Activated T-cell treated with anti-CD3 and anti-CD28 coated beads, Interleukin-2, amount 50 U/mL, for 1 hour (primary cell): ENCODE measurements at places on chromosomes 4 and X.

DNA sequence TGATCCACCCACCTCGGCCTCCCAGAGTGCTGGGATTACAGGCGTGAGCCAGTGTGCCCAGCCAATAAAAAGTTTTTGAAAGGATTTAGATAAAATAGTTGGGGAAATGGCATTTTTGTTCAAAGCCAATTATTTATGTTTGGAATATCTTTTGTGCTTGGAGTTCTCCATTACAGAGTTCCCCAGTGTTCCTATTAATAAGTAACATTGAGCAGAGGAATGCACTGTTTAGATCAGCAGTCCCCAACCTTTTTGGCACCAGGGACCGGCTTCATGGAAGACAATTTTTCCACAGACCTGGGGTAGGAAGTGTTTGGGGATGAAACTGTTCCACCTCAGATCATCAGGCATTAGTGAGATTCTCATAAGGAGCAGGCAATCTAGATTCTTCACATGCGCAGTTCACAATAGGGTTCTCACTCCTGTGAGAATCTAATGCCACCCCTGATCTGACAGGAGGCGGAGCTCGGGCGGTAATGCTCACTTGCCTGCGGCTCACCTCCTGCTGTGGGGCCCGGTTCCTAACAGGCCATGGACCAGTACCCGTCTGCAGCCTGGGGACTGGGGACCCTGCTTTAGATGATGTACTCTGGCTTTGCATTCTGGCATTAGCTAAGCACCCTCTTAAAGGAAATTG lies 8.3 kb downstream of the PKD2 start:
- no peak for DNase-seq

DNA sequence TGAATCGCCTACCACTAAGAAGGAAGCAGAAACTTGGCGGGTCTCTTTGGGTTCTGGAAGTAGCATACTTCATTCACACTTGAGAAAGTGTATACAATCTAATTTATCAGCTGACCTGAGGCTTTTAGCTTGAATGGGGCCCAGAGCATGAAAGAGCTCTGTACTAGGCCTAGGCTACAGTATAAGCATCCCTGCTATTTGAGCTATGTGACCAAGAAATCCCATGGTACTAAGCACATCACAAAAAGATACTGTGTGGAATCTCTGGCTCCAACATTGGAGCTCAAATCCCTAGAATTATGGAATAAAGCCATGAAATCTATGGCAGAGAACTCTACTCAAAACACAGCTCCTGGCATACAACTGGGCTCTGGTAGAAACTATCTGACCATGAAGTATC lies 43.9 kb upstream of the CCDC149 start:
- DNase-seq, result no peak

DNA sequence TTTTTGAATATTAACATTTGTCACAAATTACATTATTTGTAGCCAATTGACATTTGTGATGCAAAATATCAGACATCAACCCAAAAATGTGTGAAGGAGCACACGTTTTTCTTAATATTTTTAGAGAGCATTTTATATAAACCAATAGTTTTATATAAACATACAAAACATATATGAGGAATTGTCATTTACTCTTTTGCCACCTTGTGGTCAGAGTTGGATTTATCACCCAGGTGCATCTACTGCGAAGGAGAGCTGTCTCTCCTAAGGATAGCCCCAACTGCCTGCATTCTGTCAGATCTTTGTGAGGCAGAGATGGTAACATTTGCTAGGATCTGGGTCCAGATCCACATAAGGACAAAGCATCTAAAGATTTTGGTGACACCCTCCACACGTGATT lies 2.5 kb upstream of the USP27X start:
- DNase-seq, result no peak

DNA sequence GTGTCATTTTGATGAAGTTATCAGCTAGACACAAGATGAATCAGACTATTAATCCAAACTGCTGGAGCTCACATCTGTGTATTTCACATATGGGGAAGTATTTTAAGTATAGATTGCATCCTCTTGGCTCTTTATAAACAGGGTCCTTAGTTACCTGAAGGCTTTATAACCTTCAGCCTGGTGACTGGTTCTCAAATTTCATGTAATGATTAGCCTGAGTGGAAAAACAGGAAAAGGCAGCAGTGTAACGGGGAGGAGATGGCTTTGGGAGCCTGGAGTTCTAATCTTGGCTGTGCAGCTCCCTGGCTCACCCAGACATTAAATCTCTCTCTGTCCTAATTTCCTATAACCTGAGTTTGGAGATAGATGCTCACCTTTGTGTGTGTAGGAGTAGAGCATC lies 103.8 kb upstream of the HPF1 start:
- no peak for DNase-seq

DNA sequence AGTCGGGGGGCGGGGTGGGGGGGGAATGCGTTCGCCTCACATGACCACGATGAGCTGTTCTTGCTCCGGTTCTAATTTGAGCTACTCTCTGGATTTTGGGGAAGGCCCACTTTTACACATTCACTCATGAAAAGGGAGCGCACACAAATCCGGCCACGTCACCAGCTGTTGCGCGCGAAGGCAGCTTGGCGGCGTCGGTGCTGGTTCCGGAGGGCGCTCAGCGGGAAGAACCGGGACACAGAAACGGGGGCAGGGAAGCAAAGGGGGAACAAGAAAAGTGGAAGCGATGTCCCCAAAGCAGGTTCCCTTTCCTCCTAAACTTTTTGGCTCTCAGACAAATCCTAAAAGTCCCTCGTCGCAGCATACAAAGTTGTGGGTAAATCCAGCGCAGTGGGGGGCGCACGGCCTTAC lies 605 bp downstream of the ANXA5 start:
- DNase-seq, result peak; percentile 60

DNA sequence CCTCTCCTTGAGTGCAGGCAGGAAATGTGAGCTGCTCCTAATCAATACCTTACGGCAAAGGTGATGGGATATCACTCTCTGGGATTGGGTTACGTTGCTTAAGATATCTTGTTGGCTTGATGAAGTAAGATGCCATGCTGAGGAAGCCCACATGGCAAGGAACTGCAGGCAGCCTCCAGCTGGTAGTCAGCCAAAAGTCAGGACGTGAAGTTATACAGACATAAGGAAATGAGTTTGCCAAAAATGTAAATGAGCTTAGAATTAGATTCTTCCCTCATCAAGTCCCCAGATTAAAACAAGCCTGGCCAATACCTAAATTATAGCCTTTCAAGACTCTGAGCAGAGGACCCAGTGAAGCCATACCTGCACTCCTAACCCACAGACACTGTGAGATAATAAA lies 155.0 kb downstream of the QDPR start:
- DNase-seq, result no peak

DNA sequence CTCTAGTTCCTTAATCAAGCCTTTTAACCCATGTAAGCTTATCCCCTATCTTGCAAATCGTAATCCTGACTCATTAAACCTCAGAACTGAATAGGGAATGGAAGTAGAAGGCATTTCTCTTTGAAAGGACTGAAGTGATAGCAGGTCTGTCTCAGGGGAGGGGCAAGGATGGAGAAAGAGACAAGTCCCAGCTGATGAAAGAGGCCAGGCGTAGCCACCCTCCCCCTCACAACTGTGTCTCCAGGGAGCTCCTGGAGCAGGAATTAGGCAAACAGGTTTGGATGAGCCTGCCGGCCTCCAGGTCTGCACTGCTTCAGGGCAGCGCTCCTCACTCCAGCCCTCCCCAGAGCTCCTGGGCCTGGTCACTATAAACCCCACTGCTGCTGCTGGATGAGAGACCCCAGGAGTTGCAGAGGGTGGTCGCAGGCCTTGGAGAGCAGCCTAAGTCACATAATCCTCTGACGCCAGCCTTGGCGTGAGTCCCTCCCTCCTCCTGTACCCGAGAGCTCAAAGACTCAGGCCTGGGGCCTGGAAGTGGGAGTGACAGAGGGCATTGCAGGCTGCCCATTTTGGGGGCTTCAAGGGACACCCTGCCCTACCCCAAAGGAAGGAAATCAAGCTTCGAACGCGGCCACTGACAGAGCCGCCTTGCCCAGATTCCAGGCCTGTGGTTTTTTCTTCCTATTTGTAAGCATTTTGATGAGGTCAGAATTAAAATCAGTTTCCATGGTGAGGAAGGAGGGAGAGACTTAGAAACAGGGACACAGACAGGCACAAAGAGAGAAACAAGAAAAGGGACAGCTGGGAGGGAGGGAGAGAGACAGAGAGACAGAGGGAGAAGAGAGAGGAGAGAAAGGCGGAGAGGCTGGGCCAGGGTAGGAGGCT lies 21.2 kb upstream of the MSX1 start:
- no peak for DNase-seq

DNA sequence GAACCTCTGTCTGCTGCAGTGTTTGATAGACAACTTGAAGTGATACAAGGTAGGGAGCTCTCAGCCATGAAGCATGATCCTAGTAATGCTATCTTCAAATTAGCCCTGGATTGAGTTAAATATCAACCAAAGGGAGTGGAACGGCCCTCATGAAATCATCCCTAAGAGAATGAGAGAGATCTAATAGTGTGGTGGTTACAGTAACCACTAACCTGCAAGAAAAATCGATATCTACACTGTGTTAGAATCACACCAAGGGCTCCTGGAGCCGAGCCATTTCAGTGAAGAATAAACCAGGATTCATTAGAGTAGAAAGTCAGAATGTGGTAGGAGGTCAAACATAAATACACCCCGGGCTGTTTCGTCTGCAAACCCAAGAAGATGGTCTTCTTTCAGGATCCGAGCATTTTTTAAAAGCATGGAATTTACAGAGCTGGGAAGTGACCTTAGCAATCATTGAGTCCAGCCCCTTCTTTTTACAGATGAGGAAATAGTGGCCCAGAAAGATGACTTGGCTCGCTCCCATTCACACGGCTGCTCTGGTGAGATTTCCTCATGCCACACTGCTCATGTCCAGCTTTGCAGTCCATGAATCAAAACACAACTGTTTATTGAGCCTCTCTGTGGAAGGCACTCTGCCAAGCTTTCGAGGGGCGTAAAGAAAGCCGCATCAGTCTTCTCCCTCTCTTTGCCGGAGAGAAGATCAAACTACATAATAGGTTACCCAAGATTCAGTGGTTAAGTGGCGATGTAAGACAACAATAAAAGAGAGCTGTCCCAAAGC lies 5.5 kb upstream of the DCTD start:
- no peak for DNase-seq

GRCh38 chr4:16031546-16032395 lies 52.1 kb downstream of the PROM1 start:
- DNase-seq, result no peak

- DNase-seq, result no peak
Measured at GRCh38 chrX:50615570-50616158, 145.0 kb upstream of the DGKK start.

DNA sequence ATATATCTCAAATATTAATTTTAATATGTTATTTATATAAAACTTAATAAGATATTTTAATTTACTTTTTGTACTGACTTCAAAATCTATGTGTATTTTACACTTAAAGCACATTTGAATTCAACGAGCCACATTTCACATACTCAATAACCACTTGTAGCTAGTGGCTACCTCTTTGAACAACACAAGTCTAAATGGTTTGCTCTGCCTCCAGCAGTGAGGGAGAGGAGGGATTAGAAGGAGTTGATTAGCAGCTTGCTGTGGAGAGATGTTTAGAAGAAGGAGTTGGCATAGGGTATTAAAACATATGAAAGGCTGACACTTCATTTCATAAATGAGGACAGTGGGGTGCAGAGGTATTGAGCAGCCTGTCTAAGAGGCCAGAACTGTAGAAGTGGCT lies 124.0 kb downstream of the ARHGAP24 start:
- DNase-seq, result no peak

DNA sequence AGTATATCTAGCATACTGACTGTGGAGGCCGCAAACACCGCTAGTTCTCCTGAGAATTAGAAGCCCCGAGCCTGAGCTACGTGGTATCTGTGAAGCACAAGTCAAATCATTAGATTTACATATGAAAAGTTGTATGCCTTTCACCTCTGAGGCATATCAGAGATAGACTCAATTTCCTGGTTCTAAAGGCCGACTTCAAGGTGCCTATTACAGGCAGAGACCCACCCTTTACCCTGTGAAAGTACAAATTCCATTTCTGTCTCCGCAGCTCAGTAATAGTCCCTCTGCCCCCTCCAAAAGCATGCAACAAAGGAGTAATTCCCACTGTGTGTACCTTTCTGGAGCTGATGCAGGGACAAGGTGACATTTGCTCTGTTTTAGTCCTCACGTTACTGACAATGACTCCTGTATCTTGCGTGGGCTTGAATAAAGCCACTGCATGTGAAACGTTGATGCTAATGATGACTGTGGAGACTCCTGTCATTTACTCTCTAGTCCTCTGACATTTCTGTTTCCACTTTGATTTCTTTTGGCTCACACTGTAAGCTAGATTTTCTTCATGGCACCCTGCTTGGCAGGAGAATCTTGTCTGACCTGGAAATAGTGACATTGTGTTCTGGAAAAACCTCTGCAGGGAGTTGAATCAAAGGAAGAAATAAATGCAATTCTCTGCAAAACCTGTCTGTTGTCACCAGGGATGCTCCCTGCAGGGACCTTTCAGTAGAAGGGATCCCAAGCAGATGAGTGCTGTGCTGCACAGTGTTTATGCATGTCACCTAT lies 273.2 kb upstream of the EMCN start:
- DNase-seq, result no peak

DNA sequence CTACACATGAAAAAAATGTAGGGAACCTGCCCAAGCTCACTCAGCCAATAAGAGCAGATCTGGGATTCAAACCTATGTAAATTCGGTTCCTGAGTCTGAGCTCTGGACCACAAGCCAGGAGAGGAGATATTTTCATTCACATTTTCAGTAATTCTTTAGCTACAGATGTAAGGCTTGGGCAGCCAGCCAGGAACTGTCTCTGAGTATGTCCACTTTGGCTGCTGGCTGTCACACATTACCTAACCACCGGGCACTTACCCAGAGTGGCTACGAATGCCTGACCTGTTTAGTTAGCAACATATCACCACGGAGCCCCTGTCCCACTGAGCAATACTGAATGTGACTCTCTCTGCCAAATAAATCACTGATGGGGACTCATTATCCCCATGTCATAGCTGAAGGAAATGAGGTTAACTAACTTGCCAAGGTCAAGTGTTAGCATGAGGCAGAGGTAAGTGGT lies 15.3 kb downstream of the USP46 start:
- DNase-seq, result no peak

GRCh38 chr4:74796631-74797030 lies 2.3 kb upstream of the BTC start:
- no peak for DNase-seq

DNA sequence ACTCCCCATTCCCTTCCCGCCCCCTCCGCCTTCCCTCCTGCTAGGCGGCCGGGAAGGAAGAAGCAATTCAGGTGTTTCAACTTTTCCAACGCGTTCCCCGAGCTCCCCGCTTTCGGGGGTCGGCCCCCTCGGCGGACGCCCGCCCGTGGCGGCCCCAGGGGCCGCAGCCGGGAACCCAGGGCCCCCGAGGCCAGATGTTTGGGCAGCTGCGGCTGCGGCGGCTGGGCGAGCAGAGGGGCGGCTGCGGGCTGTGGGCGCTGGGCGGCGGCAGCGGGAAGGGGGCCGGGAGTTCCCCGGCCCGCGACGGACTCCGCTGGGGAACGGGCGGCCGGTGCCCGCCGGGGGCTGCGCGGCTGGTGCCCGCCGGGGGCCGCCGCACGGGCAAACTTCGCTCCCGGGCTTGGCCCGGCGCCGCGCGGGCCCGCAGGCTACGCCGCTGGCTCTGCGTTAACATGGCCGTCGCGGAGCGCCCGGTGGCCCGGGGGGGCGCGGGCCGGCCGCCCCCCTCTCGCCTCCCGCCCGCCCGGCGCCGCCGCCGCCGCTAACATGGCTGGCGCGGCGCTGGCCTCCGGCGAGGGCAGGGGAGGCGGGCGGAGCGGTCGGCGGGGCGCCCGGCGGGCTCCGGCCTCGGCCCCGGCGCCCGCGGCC lies 510 bp downstream of the HMGB3 start:
- no peak for DNase-seq

- DNase-seq, result no peak
Measured at GRCh38 chr4:30330894-30331652, 389.1 kb upstream of the PCDH7 start.
